Mammary epithelial cell (primary cell): ENCODE measurements at places on chromosomes 2 and 18.
A peak's percentile ranks its signal among the peaks of the same experiment; 100 is the strongest.

DNA sequence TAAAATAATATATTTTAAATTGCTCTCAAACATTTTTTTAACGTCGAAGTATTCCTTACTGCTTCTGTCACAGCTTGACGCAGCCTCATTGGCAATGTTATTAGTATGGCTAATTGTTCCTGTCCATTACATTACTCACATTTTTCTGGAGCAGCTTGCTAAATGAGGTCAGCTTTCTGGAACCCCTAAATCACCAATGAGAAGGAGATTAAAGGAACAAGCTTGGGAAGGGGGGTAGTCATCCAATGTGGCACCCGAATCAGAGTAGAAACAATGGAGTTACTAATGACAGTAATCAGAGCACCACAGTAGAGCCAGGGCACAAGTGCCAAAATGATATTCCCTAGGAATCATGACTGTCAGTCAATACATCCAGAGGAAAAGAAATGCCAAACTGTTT lies 5.1 kb downstream of the NEUROD1 start:
- DNase-seq = no peak

GRCh38 chr18:28175150-28175929 lies 1.6 kb downstream of the CDH2 start:
- no peak for DNase-seq

DNA sequence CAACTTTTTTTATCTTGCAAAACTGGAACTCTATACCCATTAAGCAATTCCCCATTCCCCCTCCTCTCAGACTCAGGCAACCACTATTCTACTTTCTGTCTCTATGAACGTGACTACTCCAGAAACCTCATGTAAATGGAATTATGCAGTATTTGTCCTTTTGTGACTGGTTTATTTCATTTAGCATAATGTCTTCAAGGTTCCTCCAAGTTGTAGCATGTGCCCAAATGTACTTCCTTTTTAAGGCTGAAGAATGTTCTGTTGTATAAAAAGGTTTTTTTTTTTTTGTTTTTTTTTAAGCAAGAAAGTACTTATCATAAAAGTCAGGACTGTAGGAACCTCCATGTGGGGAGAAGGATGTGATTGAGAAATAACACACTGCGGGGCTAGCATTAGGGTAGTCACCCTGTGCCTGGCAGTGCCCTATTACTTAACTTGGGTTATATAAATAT lies 262.9 kb upstream of the FBXO11 start:
- no peak for DNase-seq

DNA sequence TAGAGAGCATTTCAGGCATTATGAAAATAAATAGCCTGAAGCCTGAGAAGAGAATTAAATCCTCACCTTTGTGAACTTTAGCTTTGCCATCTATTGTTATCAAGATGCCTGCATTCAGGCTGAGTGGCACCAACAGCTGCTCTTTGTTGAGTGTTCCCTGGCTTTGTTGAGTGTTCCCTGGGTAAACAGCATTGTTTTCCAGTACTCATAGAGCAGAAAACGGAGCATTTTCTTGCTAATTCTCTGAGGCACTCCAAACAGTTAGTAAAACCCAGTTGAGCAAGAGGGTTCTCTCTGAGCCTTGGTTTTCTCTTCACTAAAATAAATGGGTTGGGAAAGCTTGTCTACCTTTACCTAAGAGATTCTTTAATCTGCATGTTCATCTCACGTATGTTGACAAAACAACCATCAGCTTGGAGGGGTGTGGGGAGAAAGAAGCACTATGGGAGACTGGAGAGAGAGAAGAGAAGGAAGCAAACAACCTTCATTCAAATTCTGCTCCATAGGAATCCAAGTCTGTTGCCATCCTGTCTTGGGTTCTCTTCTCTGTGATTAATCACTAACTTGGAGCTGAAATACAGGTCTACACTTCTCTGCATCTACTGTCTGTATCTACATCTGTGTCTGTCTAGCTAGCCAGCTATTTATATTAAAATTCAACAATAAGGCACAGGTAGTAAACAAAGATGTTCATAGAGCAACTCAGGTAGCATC lies 567.0 kb upstream of the SOX11 start:
- DNase-seq = no peak

DNA sequence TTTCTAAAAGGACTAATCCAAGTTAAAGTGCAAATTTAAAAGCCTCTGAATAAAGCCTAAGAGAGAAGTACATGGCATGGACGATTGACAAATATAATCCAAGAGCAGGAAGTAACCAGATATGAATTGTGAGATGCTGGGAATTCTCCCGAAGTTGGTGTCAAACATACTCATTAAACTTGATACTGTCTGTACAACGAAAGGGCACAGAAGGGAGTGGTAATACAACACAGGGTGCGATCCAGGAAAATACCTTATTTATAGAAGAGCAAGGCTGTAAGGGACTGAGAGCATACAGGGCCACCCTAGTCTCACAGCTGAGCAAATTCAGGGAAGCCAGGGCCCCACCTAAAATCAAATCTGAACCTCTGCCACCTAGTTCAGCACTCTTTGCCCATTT lies 41.6 kb downstream of the SEMA4F start:
- no peak for DNase-seq

GRCh38 chr2:234827096-234827860 lies 124.5 kb upstream of the SH3BP4 start:
- peak; percentile 7 for DNase-seq

DNA sequence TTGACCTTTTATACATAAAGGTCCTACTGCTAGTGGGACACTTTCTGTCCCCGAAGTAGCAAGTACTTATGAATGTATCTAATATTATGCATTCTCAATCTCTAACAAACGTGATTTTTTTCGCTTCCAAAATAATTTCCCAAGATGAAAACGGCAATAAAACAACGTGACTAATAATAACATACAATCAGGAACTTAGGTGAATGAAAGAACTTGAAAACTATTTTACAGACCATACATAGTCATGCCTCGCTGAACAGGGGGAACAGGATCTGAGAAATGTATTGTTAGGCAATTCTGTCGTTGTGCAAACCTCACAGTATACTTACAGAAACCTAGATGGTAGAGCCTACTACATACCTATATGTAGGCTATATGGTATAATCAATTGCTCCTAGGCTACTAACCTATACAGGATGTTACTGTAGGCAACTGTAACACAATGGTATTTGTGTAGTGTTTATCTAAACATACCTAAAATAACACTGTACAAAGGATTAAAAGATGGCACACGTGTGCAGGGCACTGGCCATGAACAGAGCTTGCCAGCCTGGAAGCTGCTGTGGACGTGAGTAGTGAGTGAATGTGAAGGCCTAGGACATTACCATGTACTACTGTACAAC lies 2.5 kb downstream of the RTN4 start:
- peak; percentile 79 for DNase-seq

DNA sequence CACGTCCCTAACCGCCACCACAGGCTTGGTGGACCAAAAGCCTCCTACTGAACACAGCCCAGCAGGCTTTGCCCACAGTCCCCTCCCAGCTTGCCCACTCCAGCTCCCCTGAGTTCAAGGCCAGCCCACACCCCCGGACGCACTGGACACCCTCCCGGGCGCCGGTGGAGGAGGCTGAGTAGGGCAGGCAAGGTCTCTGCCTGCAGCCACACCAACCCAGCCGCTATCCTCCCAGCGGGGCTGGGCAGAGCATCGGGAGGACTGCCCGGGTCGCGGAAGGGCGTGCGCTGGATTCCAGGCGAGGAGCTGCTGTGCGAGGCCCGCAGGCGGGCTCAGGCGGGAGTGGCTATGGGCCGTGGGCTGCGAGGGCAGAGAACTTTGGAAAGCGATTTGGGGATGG lies 49.5 kb downstream of the PLEKHB2 start:
- no peak for DNase-seq

DNA sequence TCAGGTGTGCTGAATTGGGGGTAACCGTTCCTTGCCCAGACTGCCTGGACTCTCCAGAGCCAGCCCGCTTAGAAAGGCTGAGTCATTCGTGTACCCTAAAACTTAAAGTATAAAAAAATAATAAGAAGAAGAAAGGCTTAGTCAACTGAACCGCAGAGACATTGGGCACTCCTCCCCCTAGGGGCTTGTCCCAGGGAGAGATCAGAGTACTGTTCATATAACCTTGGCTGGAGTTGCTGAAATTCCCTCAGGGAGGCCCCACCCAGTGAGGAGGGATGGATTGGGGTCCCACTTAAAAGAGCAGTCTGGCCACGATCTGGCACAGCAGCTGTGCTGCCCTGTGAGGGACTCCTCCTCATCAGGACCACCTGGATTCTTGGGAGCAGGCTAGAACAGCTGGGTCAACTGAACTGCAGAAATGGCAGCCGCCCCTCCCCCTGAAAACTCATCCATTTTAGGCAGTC lies 37.2 kb downstream of the ANKRD12 start:
- DNase-seq = no peak

GRCh38 chr18:7720395-7720794 lies 153.3 kb downstream of the PTPRM start:
- DNase-seq = no peak

GRCh38 chr2:51597086-51597485 lies 565.2 kb upstream of the NRXN1 start:
- no peak for DNase-seq

DNA sequence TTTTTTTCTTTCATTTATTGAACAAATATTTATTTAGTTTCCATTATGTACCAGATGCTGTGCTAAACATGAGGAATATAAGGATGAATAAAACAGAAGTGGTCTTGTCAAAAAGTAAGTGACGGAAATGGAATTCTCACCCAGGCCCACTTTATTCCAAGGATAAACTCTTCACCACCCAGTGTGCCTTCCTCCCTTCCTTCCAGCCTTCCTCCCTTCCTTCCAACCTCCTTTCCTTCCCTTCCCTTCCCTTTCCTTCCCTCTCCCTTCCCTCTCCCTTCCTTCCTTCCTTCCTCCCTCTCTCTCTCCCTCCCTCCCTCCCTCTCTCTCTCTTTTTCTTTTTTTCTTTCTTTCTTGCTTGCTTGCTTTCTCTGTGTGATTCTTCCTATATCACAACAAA lies 240.8 kb downstream of the DPP10 start:
- no peak for DNase-seq

- no peak for DNase-seq
Measured at GRCh38 chr2:105255979-105256378, 14.4 kb downstream of the GPR45 start.

DNA sequence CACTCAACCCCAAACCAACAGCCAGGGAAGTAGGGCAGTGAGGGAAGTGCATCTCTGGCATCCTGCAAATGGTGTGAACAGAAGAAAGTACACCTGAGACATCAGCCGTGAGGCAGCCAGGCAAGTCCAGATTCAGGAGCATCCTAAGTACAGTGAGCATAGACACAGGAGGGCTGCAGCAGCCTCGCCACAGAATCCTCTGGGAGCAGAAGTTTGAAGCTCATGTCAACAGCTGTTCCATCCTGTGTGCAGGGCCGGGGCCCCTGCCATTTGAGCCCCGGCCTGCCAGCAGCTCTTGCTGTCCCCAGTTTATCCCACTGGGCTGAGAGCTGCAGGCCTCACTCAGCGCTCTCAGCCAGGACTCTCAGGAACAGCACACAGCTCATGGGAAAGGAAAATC lies 14.5 kb downstream of the LOXHD1 start:
- DNase-seq = no peak

DNA sequence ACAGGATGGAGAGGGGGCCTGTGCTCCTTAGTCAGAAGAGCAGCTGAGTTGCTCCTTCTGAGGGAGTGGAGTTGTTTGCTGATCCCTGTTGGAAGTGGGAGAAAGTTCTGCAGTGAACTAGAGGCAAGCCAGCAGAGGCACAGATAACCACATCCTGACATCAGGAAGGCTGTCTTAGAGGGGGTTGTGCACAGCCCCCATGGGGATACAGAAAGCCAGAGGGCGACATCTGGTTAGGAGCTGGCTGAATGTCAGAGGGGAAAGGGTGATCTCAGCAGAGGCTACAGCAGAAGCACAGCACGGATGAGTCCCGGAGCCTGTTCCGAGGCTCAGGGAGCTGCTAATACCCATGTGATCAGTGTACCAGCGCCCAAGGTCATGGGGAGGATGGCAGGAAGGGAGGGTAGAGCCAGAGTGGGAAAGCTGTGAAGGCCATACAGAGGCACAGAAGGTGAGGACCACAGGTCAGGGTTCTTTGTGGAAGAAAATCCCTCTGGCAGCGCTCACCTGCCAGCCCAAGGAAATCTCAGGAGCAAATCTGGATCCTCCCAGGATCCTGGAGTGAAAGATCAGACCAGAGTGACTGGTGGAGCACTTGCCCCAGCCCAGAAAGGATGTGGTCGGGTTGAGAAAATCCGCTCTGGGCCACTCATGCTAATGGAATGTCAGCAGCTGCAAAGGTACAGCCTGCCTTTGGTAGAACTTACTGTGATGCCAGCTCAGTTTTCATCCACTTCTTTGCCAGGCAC lies 111.8 kb downstream of the STPG4 start:
- peak; percentile 94 for DNase-seq

DNA sequence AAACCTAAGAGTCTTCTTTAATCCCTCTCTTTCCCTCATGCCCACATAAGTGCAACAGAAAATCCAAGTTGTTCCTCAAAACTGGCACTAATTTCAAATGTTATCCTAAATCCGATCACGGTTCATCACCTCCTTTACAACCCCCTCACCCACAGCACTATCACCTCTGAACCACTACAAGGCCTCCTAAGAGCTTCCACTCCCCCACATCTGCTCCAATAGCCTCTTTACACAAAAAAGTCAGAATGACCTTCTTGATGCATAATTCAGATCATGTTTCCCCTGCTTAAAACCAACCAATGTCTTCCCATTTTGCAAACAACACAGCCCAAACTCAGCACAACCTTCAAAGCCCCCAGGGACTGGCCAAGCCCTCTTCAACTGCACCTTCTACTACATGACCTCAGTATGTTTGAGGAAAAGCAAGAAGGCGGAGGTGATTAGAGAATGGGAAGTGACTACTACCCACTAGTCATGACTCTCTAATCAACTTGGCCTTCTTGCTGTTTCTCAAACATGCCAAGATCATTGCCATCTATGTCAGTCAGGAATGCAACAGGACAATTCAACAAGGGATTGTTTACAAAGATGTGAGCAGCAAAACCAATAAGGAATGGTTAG lies 34.6 kb upstream of the GCC2 start:
- no peak for DNase-seq

- no peak for DNase-seq
Measured at GRCh38 chr18:48612917-48613316, 74.1 kb downstream of the CTIF start.

- no peak for DNase-seq
Measured at GRCh38 chr18:79532313-79533007, 136.7 kb downstream of the NFATC1 start.

- DNase-seq = peak; percentile 44
Measured at GRCh38 chr2:241892299-241893137, 23.0 kb downstream of the RTP5 start.

- DNase-seq = peak; percentile 95
Measured at GRCh38 chr2:26018184-26019055, 15.5 kb upstream of the RAB10 start.

- no peak for DNase-seq
Measured at GRCh38 chr2:147980940-147981528, 39.5 kb downstream of the ORC4 start.

GRCh38 chr2:66595556-66595955 lies 160.6 kb downstream of the MEIS1 start:
- no peak for DNase-seq

- no peak for DNase-seq
Measured at GRCh38 chr2:197081294-197081693, 154.8 kb upstream of the PGAP1 start.

- no peak for DNase-seq
Measured at GRCh38 chr2:39618736-39619135, 47.0 kb upstream of the TMEM178A start.
